ENCODE measurements at places on chromosomes 3 and 15.

DNA sequence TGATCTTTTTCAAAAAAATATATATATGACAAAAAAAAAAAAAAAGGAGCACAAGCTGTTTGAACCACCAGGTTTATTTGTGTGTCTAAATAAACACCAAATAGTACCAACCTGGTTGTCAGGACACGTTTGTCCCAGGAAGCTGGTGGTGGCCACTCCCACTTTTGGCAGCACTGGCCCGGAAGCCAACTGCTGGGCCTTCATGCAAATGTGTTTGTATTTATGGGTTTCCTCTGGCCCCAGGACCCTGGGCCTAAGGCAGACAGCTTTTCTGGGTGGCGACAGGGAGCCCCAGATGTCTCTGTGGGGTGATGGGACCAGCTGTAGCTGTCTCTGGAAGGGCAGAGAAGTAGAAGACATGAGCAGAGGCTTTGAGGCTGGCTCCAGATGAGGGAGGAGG lies 31.6 kb downstream of the PRKCD start:
- no peak for DNase-seq

GRCh38 chr15:55774113-55774970 lies 31.4 kb upstream of the PRTG start:
- DNase-seq, result no peak

GRCh38 chr3:35335703-35336102 lies 303.6 kb upstream of the ARPP21 start:
- DNase-seq, result no peak

DNA sequence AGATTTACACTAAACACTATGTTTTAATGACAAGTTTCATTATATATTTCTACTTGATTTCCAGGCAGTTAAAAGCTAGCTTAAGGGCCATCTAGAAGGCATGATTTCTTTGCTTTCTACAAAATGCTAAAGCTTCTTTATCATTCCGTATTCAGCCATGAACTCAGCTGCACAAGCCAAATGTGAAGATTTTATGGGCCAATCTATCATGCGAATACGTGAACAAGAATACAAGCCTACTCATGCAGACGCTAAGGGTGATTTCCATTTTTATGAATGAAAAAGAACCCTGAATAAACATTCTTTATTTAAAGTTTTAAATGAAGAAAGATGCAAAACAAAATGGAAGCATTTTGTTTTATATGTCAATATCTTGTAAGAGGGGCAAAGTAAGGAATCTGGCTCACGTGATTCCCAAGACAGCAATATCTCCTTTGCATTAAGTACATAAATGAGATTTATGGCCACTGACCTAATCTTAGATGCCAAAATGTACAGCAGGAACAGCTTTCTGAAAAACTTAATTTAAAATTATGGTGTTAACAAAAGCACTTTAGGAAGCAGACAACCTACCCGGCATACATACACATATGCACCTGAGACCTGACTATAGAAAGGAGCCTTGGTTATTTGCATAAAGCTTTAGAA lies 215.8 kb downstream of the DPH6 start:
- no peak for DNase-seq

DNA sequence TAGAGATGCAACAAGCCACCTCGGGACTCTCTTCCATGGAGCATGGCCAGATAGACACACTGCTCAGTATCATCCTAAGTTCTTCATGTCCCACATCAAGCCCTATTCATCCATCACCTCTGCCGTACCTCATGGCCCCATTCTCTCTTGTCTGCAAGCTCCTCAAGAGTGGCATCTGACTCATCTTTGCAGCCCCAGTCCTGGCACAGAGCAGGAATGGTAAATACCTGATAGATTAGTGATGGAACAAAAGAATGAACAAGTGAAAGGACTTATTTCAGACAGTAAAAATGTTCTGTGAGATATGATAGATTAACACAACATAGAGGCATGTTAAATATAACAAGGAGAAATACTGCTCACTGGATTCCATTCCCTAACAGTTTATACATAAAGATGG lies 176.4 kb downstream of the ISL2 start:
- no peak for DNase-seq

GRCh38 chr3:112017091-112017490 lies 17.4 kb upstream of the TMPRSS7 start:
- DNase-seq, result no peak

DNA sequence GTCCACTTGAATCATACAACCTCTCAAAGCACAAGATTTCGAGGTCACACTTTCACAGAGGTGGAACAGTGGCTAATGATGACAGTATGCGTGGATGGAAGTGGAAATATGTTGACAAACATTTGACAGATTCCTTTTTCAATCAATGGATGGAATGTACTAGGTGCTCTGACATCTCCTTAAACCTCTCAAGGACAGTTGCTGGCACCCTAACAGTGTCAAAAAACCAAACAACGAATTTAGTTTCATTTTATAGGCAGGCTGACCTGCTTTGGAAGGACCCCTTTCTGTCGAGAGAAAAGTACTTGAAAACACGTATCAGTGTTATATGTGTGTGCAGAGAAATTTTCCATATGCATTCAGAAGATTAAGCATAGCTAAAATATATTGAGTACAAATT lies 779.8 kb upstream of the LMCD1 start:
- no peak for DNase-seq

- no peak for DNase-seq
Observed at GRCh38 chr15:100373120-100373896, 31.5 kb upstream of the ADAMTS17 start.

DNA sequence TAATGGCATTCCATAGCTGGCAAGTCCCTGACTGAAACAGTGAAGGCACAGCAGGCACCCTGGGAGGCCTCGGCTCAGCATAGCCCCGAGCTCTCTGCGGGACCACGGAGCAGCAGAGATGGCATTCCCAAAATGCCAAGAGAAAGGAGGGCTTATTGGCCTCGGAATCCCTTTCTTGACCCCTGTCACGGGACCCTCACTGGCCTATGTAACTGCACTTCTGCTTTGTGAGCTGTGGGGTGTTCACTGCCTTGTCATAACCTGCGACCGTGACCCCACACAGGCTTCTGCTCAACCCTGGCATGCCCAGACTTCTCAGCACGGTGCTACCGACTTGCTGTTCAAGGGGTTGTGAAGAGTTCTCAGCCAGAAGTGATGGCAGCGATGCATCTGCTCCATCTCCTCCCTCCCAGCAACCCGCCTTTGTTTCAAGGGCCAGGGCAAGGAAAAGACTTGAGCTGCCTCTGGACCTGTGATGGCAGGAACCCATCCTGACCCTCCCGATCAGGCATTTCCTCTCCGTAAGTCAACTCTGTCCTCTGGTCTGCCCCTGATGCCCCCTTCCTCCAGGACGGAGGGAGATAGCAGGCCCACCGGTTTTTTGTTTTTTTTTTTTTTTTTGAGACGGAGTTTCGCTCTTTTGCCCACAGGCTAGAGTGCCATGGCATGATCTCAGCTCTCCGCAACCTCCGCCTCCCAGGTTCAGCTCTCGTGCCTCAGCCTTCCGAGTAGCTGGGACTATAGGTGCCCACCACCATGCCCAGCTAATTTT lies 30.5 kb downstream of the EHD4 start:
- no peak for DNase-seq

DNA sequence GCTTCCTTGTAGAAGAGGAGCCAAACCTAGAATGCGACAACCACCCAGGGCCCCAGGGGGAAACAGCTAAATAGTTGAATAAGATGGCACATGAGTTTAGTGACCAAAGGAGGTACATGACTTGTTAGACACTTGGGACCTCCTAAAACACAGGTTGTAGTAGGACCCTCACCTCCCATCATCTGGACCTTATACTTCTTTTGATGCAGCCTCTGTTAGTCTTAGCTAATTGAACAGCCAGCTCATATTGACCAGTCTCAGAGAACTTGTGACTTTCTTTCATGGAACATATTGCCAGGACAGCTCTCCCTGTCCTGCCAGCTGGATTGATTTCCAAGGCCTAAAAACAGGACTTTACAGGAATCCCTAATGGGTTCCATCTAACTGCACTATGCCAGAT lies 45.0 kb downstream of the SPSB4 start:
- DNase-seq, result no peak

- DNase-seq, result no peak
Observed at GRCh38 chr15:68366314-68366713, 65.6 kb downstream of the ITGA11 start.

DNA sequence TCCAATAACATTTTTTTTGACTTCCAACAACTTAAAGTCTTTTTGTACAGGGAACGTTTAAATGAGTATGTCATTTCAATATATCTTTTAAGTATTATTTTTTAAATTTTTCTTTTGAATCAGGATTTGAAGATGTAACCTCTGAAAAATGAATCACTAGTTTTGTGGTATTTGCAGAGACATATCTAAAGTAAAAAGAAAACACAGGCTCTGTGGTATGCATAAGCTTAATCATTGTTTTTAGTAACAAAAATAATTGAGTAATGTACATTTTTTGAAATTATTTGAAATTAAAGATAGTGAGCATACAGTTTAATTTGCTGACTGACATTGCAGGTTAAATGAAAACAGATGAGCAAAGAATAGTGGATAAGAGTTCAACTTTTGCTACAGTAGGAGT lies 531.3 kb downstream of the ROBO1 start:
- DNase-seq, result no peak
